ENCODE measurements at places on chromosomes 3 and 15.

DNA sequence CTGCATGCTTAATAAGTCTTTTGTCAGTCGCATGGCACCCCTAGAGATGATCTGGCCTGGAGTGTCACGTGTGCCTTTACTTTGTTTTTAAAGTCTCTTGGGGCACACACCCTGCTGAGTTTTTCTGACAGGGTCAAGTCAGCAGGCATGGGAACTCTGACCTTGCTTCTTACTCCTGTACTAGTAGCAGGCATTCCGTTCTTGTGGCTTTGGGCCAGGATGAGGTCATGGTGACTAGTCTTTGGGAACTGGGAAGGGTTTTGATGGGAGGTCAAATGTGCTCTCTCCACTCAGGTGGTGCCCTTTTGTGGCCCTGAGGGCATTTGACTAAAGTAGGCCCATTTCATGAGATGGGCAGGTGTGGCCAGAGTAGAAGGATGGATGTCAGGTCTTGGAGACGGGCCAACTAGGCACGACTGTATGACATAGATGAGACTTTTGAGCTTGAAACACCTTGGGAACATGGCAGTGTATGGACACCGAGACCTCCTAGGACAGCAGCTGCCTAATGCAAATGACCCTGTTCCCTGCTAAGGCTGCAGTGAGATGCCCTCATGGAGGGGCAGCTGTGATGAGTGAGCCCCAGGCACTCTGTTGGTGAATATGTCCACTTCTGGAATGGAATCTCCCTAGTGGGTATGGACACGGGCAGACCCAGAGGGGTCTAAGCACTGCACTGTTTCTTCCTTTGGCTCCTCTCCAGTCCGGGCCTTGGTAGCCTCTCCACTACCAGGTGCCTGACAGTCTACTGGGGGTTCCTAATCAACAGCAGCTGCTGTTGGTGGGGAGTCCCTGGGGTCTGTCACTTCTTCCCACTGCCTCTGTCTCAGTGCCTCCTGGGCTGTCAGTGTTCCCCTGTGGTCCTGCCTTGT lies 16.4 kb downstream of the SRPRB start:
- peak; percentile 68 for DNase-seq

DNA sequence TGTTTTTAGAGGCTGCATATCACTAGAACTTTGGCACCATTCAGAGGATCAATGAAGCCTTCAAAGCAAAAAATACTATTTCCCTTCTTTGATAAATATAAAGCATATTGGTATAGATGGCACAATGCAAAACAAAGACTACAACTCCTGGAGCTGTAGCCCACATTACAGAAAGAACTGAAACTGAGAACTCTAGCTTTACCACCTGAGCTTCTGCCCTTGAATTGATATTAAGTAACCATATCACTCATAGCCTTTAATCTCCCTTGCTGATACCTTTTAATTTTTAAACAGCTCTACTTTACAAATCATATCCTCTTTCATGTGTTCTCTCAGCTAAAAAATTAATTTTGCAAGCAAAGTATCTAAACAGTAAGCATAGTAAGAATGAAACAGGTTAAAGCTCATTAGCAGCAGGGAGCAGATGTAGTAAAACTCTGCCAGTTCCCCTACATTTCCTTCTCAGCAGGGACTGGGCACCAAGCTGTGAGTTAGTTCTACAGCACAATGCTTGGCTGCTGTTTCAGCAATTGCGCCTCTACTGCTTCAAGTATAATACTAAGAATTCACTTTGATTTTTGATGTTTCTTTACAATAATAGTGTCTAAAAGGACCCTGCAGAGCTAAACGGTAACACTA lies 97.9 kb upstream of the NANOGP8 start:
- no peak for DNase-seq

DNA sequence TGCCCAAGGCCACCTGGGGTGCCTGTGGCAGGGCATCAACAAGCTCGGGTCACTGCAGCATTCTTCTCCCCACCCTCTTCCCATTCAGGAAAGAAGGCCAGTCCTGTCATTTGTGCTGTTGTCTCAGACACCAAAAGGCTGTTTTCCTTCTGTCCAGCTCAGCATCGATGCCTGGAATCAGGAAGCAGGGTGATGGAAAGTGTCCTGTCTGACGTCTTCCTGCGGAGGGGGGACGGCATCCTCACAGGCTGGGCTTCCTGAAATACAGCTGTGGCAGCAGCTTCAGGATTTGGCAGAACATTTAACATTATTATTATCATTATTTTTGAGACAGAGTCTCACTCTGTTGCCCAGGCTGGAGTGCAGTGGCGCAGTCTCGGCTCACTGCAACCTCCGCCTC lies 33.0 kb upstream of the ANKDD1A start:
- DNase-seq = no peak

GRCh38 chr15:29670266-29670665 lies 152.0 kb downstream of the TJP1 start:
- no peak for DNase-seq

- DNase-seq = no peak
These were observed 9.5 kb downstream of the SLCO3A1 start for GRCh38 chr15:91862891-91863504.

DNA sequence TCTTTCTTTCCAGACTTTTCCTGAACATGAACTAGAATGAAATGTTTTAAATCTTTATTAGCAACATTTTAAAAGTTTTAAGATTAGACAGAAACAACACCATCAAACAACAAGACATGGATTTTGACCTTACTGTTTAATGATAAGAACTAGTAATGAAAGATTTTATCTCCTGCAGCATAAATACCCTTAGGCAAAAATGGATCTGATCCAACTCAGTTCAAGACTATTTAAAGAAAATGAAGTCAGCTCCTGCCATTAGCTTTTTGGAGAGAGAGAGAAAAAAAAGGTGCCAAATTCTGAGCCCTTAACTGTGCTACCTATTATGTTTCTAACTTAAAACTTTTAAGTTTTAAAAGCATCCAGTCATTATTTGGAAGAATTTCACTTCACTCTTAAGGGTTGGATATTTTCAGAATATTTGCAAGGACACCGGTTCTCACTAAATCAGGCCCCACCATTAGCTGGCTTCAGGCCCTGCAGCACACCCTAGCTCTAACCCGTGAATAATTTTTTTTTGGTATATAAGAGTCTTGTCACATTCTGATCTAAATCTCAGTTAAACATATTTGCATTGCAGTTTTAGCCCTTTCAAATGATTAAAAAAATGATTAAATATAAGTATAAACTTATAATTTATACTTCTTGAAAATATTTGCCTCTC lies 60.0 kb downstream of the NR1I2 start:
- DNase-seq = no peak

GRCh38 chr15:89332446-89332845 lies 2.2 kb downstream of the POLG start:
- peak; percentile 31 for DNase-seq

DNA sequence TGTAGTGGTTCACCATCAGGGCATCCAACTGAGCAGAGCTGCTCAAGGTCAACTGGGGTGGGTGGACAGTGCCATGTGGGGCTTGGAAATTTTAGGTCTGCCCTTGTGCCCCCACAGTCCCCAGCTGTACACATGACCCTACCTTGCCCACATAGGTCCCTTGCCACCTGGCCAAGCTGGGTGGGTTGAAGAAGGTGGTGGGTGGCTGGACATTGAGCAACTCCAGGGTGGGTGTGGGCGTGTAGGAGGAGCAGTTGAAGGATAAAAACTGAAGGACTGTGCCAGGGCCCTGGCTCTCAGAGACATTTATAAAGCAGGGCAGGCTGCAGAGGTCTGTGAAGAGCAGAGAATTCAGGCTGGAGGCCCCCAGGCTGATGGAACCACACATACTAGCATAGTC lies 568 bp downstream of the CDHR4 start:
- DNase-seq = no peak

DNA sequence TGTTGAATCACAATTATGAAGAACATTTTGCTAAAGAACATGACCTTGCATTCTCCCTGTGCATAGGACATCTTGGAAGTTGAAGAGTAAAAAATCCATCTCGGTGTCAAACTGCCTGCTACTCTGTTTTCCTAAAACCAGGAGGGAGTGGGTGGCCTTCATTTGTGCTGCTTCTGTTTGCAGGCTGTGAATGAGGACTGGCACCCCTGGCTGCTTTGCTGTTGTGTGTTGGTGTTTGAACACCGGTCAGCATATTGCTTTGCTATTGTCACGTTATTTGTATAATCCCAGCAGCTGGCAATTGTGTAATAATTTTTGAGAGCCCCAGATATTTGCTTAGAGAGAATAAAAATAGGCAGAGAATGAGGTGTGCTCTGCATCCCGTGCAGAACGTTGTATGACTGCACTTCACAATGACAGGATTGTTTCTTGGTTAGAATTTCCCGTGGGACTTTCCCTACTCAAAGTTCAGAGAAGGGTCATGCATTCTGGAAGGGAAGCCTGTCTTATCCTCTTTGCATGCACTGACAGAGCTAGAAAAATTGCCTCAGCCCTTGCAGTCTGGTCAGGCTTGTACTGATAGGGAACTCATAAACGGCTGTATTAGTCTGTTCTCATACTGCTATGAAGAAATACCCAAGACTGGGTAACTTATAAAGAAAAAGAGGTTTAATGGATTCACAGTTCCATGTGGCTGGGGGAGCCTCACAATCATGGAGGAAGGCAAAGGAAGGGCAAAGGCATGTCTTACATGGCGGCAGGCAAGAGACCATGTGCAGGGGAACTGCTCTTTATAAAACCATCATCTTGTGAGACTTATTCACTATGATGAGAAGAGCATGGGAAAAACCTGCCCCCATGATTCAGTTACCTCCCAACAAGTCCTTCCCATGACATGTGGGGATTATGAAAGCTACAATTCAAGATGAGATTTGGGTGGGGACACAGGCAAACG lies 16.3 kb downstream of the SV2B start:
- peak; percentile 2 for DNase-seq
